ENCODE measurements at places on chromosomes 1 and 21.

- no peak for DNase-seq
Measured at GRCh38 chr1:79825551-79825950, 819.0 kb upstream of the ADGRL4 start.

GRCh38 chr1:14705824-14706223 is 107.3 kb downstream of the KAZN start:
- no peak for DNase-seq

- peak; percentile 36 for DNase-seq
Measured at GRCh38 chr1:2237773-2238172, 9.7 kb downstream of the SKI start.

DNA sequence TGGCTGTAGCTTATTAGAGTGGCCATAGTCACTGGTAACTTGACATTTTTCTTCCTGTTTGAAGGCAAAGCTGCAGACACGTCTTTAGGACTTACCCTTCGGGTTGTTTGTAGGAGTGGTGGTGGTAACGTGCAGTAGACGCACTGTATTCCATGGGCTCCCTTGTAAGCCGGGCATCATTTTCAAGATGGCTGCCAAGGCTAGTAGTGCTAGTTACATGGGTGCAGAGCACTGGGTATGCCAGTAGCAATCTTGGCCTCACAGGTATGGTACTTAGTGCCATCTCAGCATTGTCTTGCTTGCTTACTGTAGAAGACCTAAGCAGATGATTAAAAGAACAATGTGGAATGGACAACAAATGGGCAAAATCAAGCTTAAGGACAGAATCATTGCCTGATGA is 1.9 kb downstream of the YBX1 start:
- DNase-seq, result peak; percentile 38

GRCh38 chr1:183881387-183882131 is 76.6 kb downstream of the RGL1 start:
- no peak for DNase-seq

All from activated CD4-positive, alpha-beta T cell treated with anti-CD3 and anti-CD28 coated beads for 36 hours (primary cell).